ENCODE measurements at places on chromosomes 5 and 9.
A peak's percentile ranks its signal among the peaks of the same experiment; 100 is the strongest.

GRCh38 chr9:81754245-81754644, 64.9 kb upstream of the TLE1 start:
- DNase-seq: no peak

DNA sequence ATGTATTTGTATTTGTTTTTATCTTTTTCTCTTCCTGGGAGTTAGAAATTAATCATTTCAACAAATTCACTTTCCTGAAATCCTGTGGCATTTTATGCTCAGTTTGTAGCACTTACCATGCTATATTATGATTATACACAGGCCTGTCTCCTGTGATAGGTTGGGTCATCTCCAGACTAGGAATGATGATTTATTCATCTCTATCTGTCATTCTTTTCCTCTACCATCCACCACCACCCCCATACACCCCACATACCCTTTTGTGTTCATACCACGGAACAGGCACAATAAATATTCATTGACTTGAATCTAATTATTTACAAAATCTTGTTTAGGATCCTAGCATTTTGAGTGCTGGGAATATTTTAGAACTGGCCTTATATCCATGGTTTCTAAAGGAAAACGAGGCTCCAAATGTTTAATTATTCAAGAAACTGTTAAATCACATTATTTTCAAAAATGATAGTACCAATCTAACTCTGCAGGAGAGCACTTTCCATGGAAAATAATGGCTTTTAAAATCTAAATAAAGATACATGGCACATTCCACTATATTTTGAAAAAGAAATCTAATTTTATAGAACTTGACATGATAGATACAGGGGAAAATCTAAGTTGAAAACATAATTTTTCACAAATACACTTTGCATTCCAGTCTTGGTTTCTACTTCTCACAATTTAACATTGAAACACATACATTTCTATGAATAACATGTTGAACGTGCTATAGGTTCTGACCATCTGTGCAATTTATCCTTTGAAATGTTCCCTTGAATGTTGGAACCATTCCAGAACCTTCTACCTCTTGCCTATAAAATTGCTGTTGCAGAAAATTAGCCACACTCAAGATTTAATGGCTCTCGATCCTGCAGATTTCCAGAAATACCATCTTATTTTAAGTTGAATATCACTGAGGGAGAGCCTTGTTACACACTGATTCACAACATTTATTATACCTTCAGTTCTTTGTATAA, 89.3 kb downstream of the STARD4 start:
- no peak for DNase-seq

- DNase-seq: no peak
Observed at GRCh38 chr5:143431789-143432188, 28.3 kb upstream of the NR3C1 start.

GRCh38 chr5:139402561-139403158, 1.2 kb downstream of the SPATA24 start:
- peak; percentile 68 for DNase-seq

DNA sequence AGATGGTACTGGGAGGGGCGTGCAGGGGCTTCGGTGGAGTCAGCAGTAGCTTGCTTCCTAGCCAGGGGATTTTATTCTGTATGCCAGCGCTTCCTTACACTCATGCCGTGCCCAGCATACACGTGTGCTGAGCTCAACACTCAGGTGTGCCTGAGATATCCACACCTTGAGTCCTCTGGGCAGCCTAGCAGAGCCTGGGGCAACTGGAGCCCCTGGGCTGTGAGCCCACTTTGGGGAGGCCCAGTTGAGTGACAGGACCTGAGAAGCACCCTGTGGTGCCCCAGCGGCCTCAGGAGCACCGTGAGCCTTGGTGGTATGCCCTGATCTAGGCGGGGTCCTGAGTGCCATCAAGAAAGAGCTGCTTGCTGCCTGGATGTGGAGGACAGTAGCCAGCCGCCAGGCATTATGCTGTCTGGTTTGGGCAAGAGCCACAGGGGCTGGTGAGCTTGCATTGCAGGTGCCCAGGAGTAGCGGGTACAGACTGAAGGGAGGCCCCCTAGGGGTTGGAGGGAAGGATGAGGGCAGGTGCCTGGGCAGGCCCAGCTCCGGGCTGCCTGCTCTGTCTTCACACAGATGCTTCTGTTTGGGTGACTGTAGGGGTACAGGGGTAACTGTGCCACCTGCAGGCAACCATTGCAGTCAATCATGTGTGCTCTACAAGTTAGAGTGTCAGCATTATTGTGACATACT, 42.9 kb downstream of the BNIP1 start:
- no peak for DNase-seq

DNA sequence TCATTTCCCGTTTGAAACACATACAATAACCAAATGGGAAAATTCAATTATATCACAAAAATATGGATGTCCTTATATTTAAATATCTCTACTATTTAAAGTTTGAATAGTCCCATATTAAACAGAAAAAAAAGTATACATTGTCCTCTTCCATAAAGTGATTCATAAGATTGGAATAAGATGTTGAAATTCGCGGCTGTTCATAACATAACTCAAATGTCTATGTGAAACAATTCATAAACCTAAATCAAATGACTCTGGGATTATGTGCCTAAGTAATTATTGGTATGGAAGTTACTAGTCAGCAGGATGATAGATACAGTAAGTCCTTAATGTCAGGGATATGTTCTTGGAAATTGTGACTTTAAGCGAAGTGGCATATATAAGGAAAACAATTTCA, 3.9 kb upstream of the EFNA5 start:
- DNase-seq: no peak

GRCh38 chr9:91001146-91001611, 199.6 kb downstream of the SYK start:
- no peak for DNase-seq

- no peak for DNase-seq
Observed at GRCh38 chr9:126611193-126611591, 2.5 kb upstream of the LMX1B start.

DNA sequence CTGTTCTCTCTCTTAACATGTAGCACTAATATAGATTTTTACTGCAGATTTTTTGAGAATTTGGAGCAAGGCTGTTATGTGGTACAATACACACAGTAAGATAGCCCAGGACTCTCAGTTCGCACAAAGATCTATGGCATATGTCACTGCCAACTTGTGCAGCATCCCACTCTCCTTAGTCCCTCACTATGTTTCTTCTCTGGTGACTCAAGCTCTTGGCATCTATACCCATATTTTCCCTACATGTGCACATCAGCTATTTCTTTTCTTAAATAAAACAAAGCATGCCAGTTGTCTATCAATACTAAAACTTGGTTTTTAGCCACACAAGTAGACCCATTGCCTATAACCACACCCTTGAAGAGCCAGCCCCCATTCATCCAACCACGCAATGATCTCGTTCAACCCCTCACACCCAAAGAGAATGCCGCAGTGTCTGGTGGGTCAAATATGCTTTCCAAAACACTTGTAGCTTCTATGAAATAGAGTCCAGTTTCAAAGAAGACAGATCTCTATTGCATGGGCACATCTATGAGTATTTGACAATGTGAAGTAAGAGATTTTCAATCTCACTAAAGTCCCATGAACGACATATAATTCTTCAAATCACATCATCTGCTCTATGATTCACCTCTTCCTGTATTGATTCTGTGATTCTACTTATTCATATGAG, 18.2 kb upstream of the IL7R start:
- DNase-seq: no peak

DNA sequence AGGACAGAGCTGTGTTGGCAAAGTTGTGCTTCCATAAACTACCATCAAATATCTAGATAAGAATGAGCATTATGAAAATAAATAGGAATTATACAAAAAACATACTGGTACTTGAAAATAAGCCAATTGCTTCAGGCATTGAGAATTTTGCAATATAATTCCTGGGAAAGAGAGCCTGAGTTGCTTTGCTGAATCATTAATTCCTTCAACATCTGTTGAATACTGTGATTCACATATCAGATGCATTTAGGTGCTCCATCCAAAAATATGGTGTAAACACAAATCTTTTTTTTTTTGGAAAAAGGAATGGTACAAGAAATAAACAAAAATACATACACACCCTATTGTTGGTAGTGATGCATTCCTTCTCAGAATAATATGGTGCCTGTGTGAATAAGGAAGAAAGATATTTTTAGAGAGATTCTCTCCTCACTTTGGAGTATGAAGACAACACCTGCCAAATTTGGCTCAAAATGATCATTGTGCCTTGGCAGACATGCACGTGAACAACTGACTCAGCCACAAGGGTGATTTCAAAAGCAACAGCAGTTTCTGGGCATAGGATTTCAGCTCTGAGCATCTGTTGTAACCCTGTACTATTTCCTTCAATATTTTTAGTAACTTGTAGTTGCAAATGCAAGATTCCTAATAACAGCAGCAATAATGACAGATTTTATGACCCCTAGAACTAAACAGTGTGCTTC, 96.7 kb downstream of the CAVIN4 start:
- no peak for DNase-seq

All from OCI-M1 (cell line).